Heart right ventricle (tissue), 16 donors: ENCODE measurements at places on chromosomes 5 and 9. TPM values are rescaled to one million over a fixed set of nuclear protein-coding genes. Genes with fewer than 3 reads are reported as not detected.

PRRX2 gene
- 0.41 TPM for total RNA-seq

MSMP gene
- total RNA-seq = not detected

- no peak for DNase-seq
Measured at GRCh38 chr5:12022444-12022843, 118.2 kb upstream of the CTNND2 start.

DNA sequence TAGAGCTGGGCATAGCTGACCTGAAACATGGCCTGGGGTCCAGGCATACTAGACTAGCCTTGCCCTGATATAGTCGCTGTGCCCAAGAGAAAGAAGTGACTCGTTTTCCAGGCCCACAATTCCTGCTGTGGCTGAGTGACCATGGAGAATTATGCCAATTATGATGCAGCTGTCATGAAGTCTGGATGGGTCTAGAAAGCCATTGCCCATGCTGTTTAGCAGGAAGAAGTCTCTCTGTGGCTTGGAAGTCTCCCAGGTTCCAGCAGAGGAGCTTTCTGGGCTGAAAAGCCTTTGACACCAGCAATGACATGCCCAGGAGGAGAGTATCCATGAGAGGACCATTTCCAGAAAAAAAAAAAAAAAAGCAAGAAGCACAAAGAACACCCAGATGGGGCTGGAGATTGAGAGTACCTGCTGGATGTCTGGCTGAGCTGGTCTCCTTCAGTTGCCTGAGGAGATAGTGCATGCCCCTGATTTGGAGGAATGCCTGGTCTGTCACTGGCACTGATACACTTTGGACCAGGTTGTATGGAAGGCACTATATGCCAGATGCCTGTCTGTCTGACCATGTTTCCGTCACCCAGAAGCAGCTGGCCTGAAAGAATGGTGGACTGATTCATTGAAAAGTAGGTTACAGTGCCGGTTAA, 128.0 kb upstream of the EPB41L4A start:
- no peak for DNase-seq

ISL1 gene
- total RNA-seq = not detected

- DNase-seq = no peak
Measured at GRCh38 chr5:76552546-76552945, 70.7 kb downstream of the F2RL2 start.

DNA sequence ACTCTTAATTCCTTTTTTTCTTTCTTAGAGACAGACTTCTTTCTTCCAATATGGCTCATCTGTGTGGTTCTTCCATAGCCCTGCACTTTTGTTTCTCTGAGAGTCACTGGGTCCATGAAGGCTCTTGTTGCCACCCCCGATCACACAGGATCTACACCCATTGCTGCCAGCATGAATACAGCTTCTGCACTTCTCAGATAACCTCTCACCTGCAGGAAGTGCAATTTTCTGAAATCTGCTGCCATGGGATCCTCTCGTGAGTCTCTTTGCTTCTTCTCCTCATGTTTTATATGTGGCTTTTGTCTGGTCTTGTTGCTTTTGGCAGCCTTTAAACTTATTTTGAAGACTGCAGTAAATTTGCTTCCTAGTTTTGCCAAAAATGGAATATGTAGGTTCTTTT, 171.2 kb downstream of the TMEM167A start:
- no peak for DNase-seq

WDR31 gene
- total RNA-seq = 13.6 TPM

- DNase-seq = no peak
Measured at GRCh38 chr5:161757223-161757622, 71.7 kb downstream of the GABRA6 start.

INSL6 gene
- not detected for total RNA-seq

SUB1 gene
- 188 TPM for total RNA-seq

PCAT7 gene
- not detected for total RNA-seq

GRCh38 chr9:83280268-83280667, 217.3 kb upstream of the RASEF start:
- no peak for DNase-seq

LHX6 gene
- 3.9 TPM for total RNA-seq

DNA sequence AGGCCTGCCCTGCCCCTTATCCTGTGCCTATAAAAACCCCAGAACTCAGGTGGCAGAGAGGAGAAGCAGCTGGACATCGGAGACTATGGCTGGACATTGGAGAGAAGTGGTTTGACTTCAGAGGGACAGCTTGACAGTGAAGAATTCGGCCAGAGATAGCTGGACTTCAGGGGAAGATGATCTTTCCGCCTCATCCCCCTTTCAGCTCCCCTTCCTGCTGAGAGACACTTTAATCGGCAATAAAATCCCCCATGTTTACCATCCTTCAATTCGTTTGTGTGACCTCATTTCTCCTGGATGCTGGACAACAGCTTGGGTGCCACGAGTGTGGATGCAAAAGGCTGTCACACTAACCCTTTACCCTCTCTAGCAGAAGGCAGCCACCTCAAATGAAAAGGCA, 134.1 kb upstream of the TUT7 start:
- no peak for DNase-seq
